ENCODE measurements at places on chromosomes 13 and 19.

- DNase-seq, result no peak
These were observed 12.0 kb downstream of the TFDP1 start for GRCh38 chr13:113596321-113597200.

- DNase-seq, result no peak
These were observed 977.0 kb upstream of the SLC10A2 start for GRCh38 chr13:104043184-104043583.

DNA sequence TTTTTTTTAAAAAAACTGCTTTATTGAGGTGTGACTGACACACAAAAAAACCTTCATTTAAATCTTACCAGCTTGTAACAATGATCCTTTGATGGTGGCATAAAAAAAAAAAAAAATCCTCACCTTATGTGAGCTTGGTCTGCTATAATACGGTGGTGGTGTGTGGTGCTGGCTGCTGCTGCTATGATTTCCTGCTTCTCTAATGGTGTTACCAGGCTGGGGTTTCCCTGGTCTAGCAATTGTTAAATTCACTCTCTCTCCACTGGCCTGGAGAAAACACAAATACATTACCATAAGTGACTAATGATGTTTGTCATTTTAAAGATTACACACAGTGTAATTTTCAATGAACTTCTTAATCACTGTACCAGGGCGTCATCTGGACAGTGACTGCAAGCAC lies 60.6 kb downstream of the LNX2 start:
- DNase-seq, result no peak

GRCh38 chr13:36445278-36445677 lies 13.0 kb downstream of the CCNA1 start:
- no peak for DNase-seq

- DNase-seq, result no peak
These were observed 109.2 kb downstream of the OLFM4 start for GRCh38 chr13:53137779-53138178.

- DNase-seq, result no peak
These were observed 1049.8 kb downstream of the OLFM4 start for GRCh38 chr13:54078271-54078870.

GRCh38 chr19:33868788-33869412 lies 72.2 kb downstream of the KCTD15 start:
- DNase-seq, result no peak

- DNase-seq, result no peak
These were observed 562.1 kb upstream of the ATXN8OS start for GRCh38 chr13:69545551-69545950.

GRCh38 chr13:98974053-98974452 lies 3.8 kb downstream of the DOCK9 start:
- DNase-seq, result no peak

DNA sequence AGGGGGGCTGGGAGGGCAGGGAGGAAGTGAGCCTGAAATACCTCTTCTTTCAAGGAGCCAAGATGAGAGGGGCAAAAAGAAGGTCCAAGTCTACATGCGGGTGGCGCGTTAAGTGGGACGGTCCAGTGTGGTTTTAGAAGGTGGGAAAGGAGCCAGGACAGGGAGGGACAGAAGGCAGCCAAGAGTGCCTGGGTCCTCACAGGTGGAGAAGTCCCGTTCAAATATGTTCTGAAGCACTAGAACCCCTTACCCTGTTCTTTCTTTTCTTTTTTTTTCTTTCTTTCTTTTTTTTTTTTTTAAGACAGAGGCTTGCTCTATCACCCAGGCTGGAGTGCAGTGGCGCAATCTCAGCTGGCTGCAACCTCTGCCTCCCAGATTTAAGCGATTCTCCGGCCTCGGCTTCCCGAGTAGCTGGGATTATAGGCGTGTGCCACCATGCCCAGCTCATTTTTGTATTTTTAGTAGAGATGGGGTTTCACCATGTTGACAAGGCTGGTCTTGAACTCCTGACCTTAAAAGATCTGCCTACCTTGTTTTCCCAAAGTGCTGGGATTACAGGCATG lies 7.4 kb downstream of the CAMSAP3 start:
- no peak for DNase-seq

DNA sequence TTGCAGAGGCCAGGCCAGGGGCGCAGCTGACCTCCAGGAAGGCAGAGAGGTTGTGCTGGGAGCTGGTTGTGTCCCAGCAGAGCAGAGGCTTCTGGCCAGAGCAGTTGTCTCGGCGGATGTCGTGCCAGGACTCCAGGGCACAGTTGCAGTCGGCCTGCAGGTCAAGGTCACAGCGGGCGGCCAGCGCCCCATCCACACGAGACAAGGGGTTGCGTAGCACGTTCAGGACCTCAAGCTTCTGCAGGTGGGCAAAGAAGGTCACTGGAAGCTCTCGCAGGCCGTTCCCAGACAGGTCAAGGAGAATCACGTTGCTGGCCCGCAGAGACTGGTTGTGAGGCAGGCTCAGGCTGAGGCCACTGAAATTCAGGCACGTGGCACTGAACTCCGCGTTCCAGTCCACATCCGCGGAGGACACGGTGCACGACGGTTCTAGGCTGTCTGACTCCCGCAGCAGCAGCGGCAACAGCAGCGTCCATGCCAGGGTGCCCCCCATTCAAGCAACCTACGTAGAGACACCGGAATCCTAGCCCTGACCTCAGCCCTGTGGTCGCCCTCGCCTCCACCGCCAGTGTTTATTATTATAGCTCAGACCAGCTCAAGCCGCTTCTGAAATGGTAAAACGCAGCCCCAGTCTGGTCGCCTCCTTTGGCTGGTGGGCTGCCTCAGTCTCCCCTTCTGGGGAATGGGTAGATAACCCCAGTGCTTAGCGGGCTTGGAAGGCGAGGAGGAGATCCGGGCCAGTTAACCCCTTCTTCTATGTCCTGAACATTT lies 766 bp downstream of the LRRC25 start:
- DNase-seq, result no peak

GRCh38 chr19:44202470-44202869 lies 9.9 kb upstream of the ZNF227 start:
- no peak for DNase-seq

- DNase-seq, result no peak
These were observed 40.1 kb downstream of the RFX2 start for GRCh38 chr19:6070207-6070681.

- DNase-seq, result no peak
These were observed 2.0 kb upstream of the CCDC97 start for GRCh38 chr19:41307954-41308449.

- no peak for DNase-seq
These were observed 4.9 kb upstream of the GIPC3 start for GRCh38 chr19:3580156-3580934.

- DNase-seq, result no peak
These were observed 3.2 kb upstream of the ZNF235 start for GRCh38 chr19:44308011-44308410.

- DNase-seq, result no peak
These were observed 33.5 kb upstream of the FLT1 start for GRCh38 chr13:28528388-28528787.

GRCh38 chr19:57786906-57787305 lies 17.4 kb downstream of the ZNF586 start:
- DNase-seq, result no peak

DNA sequence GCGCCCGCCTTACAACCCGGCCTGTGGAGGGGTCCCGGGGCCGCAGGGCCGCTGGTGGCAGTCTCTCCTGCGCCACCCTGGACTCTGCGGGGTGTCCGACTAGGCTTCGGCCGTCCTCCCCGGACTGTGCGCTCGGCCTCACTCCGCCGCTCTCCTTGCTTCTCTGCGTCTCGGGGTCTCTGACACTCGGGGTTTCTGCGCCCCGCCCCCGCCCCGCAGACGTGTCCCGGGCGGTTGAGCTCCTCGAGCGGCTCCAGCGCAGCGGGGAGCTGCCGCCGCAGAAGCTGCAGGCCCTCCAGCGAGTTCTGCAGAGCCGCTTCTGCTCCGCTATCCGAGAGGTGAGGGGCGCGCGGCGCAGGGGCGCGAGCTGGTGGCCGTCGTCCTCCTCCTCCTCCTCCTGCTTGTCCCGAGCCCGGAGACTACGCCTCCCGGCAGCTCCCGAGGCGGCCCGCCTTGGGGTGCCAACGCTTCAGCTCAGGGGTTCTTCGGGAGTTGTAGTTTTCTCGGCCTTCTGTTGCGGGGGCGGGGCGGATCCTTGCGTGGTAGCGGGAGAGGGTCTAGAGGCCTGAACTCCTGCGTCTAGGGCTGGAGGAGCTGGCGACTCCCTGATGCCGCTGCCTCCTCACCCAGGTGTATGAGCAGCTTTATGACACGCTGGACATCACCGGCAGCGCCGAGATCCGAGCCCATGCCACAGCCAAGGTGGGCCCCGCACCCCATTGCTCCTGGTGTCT lies 627 bp downstream of the LIN7B start:
- no peak for DNase-seq

GRCh38 chr13:114115191-114115671 lies 17.2 kb downstream of the RASA3 start:
- DNase-seq, result no peak

- DNase-seq, result no peak
These were observed 38.3 kb upstream of the HMGB1 start for GRCh38 chr13:30504081-30504480.

- DNase-seq, result no peak
These were observed 9.0 kb upstream of the ACSBG2 start for GRCh38 chr19:6126335-6126974.

- no peak for DNase-seq
These were observed 427 bp downstream of the ZNF160 start for GRCh38 chr19:53102756-53103233.

- no peak for DNase-seq
These were observed 22.1 kb downstream of the VPS36 start for GRCh38 chr13:52428295-52428694.

- no peak for DNase-seq
These were observed 43.5 kb downstream of the SOX1 start for GRCh38 chr13:112110479-112110878.

- DNase-seq, result no peak
These were observed 168.8 kb downstream of the OLFM4 start for GRCh38 chr13:53197424-53197823.

DNA sequence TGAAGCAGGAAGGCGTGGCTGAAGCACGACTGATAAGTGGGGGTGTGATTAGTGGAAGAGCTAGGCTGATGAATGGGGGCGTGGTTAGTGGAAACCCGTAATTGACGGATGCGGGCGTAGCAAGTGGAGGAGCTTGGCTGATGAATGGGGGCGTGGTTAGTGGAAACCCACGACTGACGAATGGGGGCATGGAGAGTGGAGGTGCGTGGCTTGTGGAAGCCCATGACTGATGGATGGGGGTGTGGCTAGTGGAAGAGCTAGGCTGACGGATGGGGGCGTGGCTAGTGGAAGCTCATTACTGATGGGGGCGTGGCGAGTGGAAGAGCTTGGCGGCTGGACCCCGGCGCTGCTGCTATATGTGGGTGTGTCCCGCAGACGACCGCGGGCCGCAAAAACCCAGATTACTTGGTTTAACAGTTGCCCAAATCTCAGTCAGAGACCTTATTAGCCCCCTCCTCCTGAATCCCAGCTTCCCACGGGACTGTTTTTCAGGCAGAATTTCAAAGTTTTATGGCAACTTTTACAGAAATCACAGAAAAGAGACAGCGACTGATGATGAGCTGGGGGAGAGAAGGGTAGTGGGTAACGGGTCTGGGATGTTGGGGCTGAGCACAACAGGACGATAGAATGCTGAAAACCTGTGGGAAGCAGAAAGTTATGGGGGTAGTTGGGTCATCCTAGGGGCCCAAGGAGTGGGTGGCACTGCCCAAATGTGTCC lies 9.0 kb upstream of the MEIS3 start:
- peak; percentile 87 for DNase-seq

DNA sequence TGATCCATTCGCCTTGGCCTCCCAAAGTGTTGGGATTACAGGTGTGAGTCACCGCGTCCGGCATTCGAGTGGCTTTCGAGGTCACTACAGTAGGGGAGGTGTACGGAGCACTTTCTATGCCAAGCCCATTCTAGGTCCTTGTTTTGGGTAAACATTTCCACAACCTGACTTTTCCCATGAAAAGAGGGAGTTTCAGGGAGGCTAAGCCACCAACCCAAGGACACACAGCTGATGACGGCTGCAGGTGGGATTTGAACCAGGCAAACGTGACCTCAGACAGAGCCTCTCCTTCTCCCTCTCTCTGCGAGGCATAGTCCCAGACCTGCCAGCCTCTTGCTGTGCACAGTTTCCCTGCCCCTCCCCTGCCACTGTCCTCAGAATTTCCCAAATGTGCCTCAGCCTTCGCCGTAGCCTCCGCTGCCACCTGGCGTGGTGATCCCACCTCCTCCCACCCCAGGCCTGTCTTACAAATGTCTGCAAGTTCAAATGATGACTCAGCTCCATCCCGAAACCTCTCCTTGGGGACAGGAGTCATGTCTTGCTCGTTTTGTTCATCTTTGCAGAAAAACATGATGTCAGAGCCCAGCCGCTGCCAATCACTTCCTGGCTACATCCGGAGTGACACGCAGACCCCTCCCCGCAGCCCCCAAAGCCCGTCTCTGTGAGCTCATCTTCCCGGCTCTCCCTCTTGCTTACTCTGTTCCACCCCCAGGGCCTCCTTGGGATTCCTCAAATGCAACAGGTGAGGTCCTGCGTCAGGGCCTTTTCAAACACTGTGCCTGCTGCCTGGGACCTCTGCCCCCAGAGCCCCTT lies 6.6 kb upstream of the GADD45B start:
- DNase-seq, result no peak

- DNase-seq, result no peak
These were observed 22.8 kb downstream of the ERICH6B start for GRCh38 chr13:45592758-45593157.

DNA sequence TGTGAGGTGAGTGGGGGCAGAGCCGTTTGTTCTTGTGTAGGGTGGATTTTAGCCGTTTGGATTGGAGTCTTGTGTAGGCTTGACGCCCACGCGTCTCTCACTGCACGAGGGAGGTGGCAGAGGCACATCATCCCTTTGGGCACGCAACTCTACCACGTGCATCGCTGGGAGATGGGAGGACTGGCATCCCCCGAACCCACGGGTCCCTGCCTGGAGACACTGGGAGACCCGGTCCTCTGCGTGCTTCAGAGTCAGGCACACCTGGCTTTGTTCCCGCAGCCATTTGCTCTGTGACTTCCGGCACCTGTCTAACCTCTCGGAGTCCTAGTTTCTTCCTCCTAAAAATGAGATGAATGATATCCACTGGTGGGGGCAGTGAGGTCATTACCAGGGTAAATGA lies 6.4 kb downstream of the ARHGEF7 start:
- DNase-seq, result no peak

All from NT2/D1 (cell line).